ENCODE measurements at places on chromosomes 1 and 21. TPM values are rescaled to one million over a fixed set of nuclear protein-coding genes. Genes with fewer than 3 reads are reported as not detected.

DNA sequence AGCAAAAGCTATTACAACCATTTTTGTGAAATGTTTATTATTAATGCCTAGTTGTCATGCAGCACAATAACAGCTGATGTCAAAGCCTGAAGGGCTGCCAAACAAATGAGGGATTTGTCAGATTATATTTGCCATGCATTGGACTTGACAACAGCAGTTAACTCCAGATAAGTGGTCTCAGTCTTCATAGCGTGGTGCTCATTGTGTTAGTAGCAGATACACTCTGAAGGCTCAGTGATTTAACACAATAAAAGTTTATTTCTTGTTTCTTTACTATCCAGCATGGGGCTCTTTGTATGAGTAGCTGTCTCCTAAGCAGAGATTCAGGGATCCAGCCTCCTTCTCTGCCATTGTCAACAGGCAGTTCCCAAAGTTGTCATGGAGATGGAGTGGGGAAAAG, 76.0 kb upstream of the PTGFRN start:
- no peak for DNase-seq

DNA sequence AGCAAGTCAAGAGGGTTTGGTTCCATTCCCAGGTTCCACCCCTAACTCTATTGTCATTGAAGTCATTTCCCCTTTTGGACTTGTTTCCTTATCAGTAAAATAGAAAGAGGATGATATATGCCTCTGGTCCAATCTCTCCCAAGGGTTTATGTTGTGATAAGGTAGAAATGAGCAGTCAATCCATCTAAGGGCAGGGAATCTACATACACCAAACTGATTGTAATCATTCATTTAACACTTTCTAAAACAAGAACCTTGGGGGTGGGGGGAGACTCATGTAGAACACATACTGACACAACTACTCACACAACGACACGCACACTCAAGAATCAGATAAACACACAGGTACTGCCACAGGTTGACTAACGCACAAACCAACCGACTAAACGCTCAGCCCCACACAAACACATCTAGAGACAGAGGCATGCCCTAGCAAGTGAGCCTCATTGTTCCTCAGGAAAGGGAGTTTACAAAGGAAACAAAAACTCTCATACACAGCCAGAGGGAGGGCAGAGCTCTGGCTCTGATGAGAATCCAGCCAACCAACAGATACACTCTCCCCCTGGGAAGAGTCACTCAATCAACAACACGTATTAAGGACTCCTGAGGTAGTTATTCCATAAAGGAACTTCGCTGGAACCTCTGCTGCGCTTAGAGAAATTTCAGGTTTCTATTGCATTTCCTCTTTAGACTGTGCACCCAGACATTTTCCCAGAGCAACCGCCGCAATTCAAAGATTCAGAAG, 1.0 kb downstream of the F11R start:
- DNase-seq: peak; percentile 54

DNA sequence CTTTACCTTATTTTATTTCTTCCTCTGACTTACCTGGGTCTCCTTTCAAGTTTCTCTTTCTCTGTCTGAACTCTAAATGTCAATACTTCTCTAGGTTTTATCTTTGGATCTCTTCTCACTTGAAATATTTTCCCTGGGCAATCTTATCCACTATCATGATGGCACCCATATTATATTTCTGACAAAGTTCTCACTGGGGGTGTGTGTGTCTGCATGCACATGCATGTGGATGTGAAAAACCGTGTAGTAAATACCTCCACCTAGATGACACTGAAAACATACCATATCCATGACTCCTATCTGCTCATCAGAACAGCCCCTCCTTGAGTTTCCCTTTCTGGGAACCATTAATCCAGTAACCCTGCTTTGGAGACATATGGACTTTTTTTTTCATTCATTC, 30.9 kb downstream of the DNASE2B start:
- DNase-seq: no peak

ADGRL2 gene
- 94.0 TPM for total RNA-seq

DNA sequence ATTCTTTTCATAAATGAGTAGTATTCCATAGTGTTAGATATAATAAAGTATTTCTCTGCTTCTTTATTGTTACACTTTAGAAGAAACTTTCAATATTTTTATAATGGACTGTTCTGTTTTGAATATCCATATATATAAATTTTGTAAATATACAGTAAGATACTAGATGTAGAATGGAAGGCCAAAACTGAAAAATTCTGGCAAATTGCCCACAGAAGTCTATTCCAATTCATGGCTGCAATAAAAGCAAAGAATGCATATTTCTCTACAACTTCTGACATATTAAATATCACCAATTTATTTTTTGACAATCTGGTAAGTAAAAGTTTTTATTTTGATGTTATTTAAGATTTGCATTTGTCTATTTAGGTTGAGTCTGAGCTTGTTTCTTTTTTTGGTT, 532.5 kb downstream of the NCAM2 start:
- no peak for DNase-seq

DNA sequence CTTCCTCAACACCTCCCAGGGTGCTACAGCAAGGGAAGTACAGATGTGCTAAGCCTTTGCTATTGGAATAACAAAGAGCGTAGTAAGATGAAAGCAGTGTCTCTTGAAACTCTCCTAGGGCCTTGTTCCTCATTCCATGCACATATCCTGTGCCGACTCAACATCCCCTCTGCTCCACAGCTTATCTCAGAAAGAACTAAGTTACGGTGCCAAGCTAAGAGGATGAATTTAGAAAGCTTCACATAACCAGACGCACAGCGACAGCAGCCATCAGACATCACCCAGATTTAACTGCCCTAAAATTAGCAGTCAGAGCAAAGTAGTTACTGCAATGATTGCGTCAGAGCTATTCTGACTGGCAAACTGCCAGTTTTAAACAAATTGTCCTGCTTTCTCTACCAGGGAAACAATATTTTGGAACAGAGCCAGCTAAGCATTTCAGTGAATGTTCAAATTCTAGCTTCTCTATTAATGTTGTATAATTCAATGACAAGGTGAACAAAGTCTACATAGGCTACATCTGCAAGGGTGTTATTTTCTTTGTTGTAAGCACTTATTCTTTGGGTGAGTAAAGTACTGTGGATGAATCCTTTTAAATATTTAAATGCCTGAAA, 9.5 kb downstream of the SIPA1L2 start:
- DNase-seq: peak; percentile 35

GRCh38 chr21:38931291-38931690, 125.6 kb downstream of the ETS2 start:
- no peak for DNase-seq

FCMR gene
- not detected for total RNA-seq

LCE6A gene
- total RNA-seq: not detected

- peak; percentile 47 for DNase-seq
These were observed 2.4 kb downstream of the CCDC17 start for GRCh38 chr1:45621501-45621836.

PFKL gene
- 149 TPM for total RNA-seq

HEYL gene
- 0.63 TPM for total RNA-seq

DNA sequence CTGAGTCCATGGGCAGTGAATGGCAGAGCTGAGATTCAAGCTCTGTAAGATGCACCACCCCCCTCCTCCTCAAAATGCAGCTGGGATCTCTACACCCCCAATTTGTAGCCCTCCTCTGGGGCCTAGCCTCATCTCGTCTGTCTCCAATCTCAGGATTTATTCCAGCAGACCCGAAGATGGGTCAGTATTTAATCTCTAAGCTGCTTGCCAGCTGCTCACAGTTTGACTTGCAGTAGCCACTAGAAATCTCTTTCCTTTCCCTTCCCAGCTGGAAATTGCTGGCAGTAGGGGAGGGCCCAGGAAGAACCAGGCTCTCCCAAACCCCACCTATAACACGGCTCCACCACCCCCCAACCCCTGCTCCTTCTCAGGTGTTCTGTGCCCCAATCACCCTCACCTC, 1.5 kb downstream of the LACTBL1 start:
- DNase-seq: no peak

HAO2 gene
- 0.38 TPM for total RNA-seq

DNA sequence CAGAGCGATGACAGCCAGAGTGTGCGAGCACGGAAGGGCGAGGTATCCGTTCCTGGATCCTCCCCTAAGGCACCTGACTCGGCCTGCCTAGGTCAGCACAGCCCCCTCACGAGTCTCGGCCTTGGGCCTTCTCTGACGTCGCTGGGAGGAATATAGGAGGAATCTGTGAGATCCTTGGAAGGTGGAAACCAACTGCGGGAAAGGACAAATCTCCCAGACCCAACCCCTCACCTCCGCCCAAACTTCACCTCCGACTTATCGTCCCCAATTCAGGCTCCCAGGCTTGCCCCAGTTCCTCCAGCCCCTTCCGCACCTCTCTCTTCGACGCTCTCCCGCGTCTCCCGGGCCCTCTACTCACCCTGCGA, 494 bp downstream of the APH1A start:
- peak; percentile 58 for DNase-seq

DNA sequence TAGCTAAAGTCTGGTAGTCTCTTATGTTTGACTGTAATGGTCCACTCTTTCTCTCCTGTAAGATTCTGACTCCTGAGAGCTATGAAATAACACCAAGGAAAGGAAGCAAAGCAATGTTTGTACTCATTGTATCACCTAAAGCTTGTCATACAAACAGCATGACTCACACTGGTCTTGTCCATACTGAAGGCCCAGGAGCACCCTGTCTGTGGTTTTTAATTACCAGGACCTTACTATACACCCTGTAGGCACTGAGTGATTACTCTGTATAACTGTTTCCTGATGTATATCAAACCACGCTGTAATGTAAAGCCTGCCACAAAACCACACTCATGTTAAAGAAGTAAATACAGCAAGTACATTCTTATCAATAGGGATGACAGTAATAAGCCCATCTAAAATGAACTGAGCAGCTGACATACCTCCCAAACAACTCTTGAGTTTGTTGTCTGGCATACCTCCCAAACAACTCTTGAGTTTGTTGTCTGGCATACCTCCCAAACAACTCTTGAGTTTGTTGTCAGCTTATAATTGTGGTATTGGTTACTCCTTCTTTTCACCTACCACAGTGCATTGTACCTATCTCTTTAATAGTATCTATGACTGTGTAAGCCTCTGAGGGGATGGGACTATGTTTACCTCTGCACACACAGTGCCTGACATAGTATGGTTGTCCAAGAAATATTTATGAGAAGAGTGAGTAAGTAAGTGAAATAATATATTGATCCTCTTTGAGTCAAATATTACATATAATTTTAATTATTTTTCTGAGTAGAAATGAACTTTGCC, 11.6 kb upstream of the TNFSF18 start:
- no peak for DNase-seq

DNA sequence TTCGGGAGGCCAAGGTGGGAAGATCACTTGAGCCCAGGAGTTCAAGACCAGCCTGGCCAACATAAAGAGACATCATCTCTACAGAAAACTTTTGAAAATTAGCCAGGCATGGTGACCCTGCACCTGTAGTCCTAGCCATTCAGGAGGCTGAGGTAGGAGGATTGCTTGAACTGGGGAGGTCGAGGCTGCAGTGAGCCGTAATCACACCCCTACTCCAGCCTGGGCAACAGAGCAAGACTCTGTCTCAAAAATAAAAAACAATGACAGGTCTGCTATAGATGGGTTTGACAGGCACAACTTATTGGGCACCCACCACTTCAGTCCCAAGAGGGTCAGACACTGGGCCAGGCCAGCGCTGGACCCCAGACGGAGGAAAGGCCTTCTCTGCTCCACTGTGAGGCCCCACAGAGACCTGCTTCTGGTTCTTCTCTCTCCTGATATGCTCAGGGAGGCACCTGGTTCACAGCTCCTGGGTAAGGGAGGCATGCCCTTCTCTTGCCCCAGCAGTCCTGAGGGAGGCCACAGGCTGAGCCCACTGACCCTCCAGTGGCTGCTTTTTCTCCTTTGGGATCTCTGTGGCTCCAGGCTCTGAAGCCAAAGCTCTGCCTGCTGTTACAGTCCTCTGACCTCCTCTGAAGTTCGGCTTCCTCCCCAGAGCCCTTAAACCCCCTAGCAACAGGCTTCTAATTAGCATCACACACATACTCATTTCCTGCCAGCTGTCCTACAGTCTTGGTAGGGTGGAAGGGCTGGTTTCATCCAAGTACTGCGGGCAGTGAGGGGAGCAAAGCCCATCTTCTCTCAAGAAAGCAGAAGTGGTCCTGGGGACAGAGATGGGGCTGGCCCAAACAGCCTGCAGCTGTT, 14.4 kb downstream of the S100A16 start:
- DNase-seq: peak; percentile 85

OPTC gene
- total RNA-seq: 0.30 TPM

AGBL4 gene
- total RNA-seq: 2.5 TPM

KLHDC8A gene
- 5.0 TPM for total RNA-seq

- DNase-seq: no peak
These were observed 19.6 kb upstream of the NADK start for GRCh38 chr1:1797731-1798341.

- no peak for DNase-seq
These were observed 6.9 kb downstream of the TNFRSF1B start for GRCh38 chr1:12173631-12174121.

- no peak for DNase-seq
These were observed 8.9 kb downstream of the CHI3L2 start for GRCh38 chr1:111236379-111236778.

GRCh38 chr1:210496063-210496462, 167.4 kb downstream of the HHAT start:
- no peak for DNase-seq

GRCh38 chr1:30353637-30354036, 369.7 kb downstream of the MATN1 start:
- DNase-seq: peak; percentile 53

DNA sequence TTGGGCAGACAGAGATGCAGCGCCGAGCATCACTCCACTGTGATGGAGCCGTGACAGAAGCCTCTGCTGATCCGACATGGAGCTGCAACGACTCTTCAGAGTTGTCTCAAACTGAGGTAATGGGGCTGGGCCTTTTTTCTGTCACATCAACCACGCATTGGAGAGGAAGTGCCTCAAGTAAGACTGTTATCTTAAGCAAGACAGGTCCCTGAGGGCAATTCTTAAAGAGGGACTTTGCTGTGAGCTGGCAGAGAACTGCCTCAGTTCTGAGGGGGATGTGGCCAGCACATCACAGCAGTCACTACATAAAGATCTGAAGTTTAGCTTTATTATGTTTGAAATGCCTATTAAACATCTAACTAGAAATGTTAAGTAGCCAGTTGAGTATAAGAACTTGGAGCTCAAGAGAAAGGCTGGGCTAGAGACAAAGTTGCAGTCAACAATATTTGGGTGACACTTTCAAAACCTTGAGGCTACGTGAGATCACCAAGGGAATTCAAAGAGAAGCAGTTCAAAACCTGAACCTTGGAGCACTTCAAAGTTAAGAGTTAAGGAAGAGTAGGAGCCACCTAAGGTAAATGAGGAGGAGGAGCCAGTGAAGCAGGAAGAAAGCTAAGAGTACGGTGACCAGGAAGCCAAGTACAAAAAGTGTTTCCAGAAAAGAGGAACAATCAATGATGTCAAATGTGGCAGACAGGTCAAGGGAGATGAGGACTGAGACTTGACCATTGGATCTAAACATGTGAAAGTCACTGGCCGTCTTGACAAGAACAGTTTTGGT, 54.2 kb upstream of the BCL9 start:
- no peak for DNase-seq

DNA sequence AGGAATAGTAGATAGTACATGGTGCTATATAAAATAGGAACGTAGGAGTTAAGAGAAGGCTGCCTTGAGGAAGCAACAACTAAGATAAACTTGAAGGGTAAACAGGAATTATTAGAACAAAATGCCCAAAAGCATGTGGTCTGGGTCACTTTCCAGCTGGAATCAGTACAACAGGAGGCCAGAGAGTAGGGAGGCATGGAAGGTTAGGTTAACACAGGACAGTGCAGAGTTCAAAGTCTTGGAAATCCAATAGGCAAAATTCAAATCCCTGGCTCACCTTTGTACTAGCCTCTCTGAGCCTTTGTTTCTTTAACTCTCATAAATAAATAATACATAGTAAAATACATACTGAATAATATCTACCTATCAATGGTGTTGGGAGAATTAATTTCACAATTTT, 69.0 kb upstream of the NEK7 start:
- DNase-seq: no peak

CELA3B gene
- total RNA-seq: not detected
